B cell (primary cell): ENCODE measurements at places on chromosomes 1 and 21.

GRCh38 chr1:3846541-3846940 lies 10.5 kb downstream of the CEP104 start:
- no peak for DNase-seq

GRCh38 chr1:93015590-93015989 lies 54.3 kb upstream of the DIPK1A start:
- DNase-seq: no peak

GRCh38 chr21:33383056-33383888 lies 19.9 kb upstream of the IFNGR2 start:
- peak; percentile 93 for DNase-seq

DNA sequence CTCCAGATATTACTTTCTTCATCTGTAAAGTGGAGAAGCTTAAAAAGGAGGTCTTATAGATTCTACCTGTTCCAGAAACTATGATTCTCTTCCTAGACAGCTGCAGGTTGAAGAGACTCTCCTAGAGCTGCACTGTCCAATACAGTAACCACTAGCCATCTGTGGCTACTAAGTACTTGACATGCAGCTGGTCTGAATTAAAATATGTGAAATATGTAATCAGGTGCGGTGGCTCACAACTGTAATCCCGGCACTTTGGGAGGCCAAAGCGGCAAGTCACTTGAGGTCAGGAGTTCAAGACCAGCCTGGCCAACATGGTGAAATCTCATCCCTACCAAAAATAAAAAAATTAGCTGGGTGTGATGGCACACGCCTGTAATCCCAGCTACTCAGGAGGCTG lies 15.8 kb downstream of the APP start:
- DNase-seq: no peak

DNA sequence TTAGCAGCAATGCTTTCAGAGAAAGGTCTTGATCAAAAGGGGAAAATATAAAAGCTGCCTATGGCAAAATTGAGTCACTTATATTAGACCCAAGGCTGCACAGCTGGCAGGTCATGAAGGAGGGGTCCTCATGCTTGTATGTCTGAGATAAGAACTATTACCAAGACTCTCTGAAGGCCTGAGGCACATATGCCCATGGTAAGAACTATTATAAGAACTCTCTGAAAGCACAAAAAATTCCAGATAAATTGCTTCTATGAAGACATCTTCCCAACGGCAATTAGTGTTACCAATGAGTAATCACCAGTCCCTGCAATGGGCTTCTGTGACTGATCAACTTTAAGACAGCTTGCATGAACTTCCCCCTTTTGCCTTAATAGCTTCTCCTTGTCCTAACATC lies 42.8 kb upstream of the LRIF1 start:
- DNase-seq: no peak

DNA sequence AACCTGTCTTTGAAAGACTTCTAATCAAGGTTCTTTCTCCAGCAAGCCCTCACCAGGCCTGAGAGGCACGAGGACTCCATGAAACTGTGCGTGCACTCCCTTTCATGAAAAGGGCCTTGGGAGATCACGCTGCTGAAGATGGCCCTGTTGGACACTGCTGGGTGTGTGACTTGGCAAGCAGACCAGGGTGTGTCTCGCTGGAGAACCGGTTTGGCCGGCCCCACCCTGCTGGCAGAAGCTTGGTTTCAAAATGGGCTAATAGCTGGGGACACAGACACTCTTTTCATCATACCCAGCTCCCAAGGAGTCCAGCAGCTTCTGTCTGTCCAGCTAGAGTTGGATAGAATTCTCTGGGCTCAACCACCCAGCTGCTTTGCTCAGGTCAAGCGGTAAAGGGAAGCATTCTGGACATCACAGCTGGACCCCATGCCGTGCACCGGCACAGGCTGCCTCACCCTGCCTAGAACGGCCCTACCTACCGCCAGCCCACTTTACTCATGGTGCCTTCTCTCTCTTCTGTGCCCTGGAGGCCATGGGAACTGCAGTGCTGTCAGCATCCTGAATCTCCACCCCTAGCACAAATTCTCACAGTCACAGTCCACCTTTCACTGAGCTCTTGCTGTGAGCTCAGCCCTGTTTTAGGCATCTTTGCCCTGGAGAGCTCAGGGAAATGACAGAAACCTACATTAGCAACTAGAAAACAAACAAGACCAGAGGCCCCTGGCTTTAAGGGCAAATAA lies 24.6 kb downstream of the PKP1 start:
- no peak for DNase-seq

DNA sequence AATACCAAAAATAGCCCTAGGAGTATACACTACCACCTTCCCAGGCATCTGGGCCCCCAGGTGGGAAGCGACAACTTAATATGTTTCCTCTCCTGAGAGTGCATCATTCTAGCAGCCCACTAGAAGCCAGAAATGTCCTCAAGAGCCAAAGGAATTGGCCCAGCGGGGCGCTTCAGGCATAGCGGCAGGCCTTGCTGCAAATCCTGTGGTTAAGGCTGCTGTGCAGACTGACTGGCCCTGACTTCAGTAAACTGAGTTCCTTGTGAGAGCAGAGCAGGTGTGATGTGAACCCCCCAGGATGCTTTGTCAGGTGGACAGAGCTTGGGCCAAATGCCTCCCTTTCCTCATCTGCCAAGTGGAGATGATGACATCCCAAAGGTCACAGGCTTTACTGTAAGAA lies 29.7 kb upstream of the LDLRAP1 start:
- DNase-seq: no peak

- DNase-seq: no peak
Measured at GRCh38 chr1:30586671-30587070, 136.7 kb downstream of the MATN1 start.

DNA sequence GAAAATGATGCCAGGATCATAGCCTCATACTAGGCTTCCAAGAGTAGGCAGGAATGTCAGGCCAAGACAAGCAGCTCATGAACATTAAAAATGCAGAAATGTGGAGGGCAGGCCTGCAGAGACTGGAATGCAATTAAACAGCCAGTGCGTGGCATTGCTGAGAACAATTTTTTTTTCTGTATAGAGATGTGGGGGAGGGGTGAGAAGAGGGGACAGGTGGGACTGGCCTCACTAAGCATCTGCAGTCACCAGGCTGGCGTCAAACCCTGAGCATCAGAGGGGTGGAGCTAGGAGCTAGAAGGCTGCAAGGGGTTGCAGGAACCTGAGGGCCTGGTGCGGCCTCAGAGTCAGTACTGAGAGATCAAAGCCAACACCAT lies 114.1 kb downstream of the TNR start:
- no peak for DNase-seq

DNA sequence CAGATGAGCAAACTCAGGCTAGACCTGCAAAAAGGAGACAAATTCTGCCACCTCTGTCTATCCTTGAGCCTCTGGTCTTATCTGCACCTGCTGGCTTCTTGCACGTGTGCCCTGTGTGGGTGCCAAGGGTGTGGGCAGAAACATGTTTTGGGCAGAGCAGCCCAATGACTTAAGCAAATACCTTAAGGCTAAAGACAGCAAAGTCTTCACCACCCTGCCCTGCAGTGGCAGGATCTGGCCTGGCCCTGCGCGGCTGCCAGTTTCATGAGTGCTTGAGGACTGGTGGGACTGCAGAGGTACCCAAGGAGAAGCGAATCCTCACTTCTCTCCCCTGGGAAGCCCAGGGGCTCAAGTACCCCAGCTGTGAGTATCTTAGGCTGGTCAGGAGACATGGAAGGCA lies 3.8 kb upstream of the SLC26A9 start:
- no peak for DNase-seq

DNA sequence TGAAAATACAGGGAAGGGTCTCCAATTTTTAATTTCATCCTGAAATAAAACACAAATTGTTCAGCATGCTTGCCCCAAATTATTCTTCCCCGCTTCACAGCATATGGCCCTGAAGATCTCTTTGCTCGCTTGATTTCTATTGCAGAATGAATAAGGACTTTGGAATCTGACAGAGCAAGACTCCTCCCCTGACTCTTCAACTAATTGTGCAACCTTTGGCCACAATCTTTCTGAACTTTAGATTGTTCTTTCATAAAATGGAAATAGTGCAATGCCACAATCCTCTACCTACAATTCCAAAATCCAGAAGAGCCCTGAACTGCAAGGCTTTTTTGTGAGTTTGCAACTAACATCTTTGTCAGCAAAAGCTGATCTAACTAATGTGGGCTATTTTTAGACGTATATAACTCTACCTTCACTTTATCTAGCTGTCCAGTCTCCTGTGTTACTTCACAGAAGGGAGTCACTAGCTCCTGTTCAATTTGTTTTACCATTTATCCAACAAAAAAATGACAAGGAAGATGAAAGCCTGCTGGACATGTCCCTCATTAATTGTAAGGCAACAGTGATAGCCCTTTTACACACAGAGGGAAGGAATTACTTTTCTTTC lies 13.4 kb downstream of the RNASEL start:
- no peak for DNase-seq

- DNase-seq: no peak
Measured at GRCh38 chr1:29548091-29548490, 311.8 kb downstream of the PTPRU start.
